SW 1271 (cell line): ENCODE measurements at places on chromosomes 4 and X.
A peak's percentile ranks its signal among the peaks of the same experiment; 100 is the strongest.

DNA sequence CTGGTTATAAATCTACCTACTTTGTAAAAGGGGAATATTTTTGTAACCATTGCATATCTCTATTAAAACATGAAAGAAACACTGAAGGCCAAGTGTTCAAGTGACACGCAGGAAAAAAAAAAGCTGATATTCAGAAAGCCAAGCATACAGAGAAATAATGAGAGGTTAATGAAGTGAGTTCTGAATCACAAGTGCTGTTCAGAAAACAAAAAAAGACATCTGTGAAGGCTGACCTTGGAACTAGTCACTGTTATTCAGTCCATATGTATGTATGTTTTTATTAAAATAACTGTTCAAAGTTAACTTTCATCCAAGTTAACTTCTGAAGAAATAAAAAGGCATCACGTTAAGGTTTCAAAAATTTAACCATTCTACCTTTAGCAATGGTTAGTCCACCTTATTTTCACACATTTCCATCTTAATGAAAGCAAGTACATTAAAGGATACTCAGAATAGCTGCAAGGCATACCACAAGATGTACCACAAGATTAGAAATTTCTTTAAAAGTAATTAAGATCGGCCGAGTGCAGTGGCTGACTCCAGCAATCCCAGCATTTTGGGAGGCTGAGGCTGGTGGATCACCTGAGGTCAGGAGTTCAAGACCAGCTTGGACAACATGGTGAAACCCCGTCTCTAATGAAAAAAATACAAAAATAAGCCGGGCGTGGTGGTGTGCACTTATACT, 31.4 kb downstream of the SH3RF1 start:
- DNase-seq, result no peak

- no peak for DNase-seq
Observed at GRCh38 chr4:186032259-186032658, 36.7 kb upstream of the TLR3 start.

DNA sequence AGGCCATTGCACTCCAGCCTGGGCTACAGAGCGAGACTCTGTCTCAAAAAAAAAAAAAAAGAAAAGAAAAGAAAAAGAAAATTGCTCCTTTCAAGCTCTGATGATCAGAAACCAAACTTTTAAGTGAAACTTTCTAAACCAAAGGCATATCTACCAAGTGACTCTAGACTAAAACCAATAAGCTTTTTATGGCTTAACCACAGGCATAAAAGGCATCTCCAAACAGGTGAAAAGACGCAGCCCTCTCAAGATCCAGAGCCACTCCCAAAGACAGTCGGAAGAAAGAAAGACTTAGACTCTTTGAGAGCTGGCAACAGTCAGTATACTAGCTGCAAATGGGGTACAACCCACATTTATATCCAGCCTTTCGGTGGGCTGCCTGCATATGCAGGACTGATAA, 117.1 kb upstream of the AP1S2 start:
- no peak for DNase-seq

DNA sequence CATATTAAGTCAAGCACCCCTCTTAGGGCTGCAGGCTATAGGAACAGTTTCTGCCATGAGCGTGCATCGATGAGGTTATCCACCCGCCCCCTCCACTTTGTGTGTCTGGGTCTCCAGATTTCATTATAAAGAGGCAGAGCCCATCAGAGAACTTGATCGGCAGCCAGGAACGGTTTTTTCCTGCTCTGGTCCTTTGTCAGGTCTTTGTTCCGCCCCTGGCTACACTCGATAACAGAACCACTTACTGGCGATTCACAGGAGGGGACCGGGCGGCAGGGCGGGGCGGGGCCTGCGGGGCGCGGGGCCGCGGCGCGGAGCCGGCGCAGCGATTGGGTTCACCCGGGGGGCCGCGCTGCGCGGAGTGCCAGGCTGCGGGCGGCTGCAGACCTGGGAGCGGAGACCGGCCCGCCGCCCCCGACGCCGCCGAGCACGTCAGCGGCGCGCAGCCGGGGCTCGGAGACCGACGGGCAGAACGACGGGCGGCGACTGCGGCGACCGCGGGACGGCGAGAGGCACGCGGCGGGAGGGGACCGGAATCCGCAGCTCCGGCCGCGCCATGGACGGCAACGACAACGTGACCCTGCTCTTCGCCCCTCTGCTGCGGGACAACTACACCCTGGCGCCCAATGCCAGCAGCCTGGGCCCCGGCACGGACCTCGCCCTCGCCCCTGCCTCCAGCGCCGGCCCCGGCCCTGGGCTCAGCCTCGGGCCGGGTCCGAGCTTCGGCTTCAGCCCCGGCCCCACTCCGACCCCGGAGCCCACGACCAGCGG, at the start of gene SLC10A4:
TSS of gene SLC10A4 (plus strand) at position 338 of the 771 bp plus-strand sequence. CDS start at position 557, 219 bp downstream.
- DNase-seq, result no peak

DNA sequence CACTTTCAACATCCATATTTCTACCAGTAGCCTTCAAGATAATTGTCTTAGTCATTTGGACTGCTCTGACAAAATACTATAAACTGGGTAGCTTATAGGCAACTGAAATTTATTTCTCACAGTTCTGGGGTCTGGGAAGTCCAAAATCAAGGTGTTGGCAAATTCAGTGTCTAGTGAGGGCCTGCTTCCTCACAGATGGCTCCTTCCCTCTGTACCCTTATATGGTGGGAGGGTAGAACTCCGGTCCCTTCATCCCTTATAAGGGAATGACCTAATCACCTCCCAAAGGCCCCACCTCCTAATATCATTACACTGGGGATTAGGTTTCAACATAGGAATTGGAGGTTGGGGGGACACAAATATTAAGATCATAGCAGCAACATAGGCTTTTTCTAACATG, 7.4 kb upstream of the TBC1D25 start:
- no peak for DNase-seq

GRCh38 chr4:8277356-8278008, 7.9 kb downstream of the HTRA3 start:
- no peak for DNase-seq

GRCh38 chr4:92101737-92102172, 202.0 kb upstream of the GRID2 start:
- DNase-seq, result no peak

- no peak for DNase-seq
Observed at GRCh38 chrX:24498975-24499374, 33.9 kb downstream of the PDK3 start.

- no peak for DNase-seq
Observed at GRCh38 chrX:68761086-68761485, 67.7 kb upstream of the EFNB1 start.

DNA sequence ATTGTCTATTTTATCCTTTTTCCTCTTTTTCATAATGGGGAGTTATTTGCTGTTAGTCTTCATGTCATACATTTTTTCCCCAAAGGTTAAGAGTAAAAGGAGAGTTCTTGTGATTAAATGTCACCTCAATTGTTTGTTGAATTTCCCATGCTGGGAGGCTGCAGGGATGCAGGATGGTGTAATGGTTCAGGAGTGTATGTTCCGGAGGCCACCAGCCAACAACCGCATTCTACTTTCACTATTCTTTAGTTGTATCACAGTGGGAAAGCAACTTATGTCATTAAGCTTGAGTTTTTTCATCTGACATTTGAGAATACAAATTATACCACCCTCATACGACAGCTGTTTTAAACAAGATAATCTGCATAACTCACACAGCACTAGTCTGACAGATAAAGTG, 15.4 kb downstream of the AFP start:
- DNase-seq, result no peak

DNA sequence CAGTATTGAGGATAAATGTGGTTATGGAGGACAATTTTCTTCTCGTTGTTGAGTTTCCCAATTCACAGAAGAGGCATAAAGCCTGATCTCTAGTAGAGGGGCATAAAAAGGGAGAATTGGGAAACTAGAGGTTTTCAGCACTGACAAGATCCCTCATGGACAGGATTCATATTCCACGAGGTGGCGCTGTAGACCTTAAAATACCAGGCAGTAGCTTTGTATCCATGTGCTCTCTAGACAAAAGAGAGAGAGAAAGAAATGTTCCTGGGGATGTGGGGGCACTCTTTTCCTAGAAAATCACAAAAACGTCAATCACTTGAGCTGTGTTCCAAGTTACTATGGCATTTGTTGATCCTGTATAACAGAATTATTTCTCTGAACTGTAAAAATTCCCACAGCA, 128.3 kb downstream of the MAGEE1 start:
- peak; percentile 2 for DNase-seq

DNA sequence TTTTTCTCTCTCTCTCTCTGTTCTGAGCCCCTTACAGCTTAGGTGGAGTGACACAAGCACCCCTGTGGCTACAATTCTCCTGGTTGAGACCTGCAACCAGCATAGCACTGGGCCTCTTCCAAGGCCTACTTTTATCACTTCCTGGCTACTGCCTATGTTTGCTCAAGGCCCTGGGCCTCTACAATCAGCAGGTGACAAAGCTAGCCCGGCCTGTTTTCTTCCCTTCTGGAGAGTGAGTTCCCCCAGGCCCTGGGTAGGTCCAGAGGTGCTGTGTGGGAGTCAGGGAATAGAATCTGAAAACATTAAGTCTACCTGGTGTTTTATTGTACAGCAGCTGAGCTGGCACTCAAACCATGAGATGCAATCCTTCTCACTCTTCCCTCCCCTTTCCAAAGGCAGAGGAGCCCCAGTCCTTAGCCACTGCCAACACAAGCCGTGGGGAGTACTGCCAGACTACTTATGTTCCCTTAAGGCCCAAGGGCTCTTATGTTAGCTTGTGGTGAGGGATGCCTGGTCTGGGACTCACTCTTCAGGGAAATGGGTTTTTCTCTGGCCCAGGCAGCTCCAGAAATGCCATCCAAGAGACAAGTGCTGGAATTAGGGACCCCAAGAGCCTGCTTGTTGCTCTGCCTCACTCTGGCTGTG, 23.8 kb upstream of the MAGEC3 start:
- DNase-seq, result no peak

GRCh38 chr4:147456706-147457105, 24.2 kb upstream of the EDNRA start:
- DNase-seq, result no peak

DNA sequence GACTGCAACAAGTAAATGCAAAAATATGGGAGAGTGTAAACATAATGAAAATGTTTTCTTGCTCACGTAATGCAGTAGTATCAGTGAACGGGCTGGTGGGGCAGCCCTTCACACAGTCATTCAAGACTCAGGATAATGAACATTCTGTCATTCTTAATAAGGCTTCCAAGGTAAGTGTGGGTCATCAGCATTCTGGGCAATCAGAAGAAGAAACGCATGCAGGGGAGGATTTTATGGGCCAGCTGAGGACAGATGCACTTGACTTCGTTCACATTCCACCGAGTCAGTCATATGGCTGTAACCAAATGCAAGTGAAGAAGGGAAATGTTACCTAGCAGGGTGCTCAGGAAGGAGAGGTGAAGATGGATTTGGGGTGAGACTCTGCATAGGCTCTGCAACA, 68.0 kb upstream of the MAP9 start:
- no peak for DNase-seq
